ENCODE measurements at places on chromosomes 2 and 18.

GRCh38 chr2:215825707-215826106 lies 187.6 kb downstream of the MREG start:
- no peak for DNase-seq

DNA sequence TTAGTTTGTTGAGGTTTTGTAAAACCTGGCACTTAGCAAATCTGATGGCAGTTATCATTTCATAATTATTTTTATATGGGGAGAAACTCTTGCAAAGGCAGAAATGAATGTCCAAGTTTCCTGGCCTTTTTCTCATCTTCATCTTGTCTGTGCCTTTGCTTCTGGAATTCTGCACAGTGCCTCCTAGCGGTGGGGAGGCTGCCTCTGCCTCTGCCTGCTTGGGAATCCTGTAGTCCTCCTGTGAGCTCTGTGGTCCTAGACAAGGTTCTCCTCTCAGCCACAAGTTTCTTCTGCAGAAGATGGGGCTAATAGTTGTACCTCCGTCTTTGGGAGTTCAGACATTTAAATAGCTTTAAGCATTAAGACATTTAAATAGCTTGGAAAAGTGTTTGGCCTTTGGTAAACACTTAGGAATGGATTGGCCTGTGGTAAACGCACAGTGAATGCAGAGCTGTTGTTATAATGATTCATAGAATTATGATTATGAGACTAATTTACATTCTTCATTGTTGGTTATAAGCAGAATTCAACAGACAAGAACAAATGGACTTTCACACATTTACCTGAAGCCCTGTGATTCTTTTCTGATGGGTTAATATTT lies 101.2 kb downstream of the ZNF236 start:
- no peak for DNase-seq

GRCh38 chr2:74945788-74946331 lies 12.6 kb upstream of the POLE4 start:
- no peak for DNase-seq

GRCh38 chr2:75333646-75334045 lies 134.3 kb upstream of the TACR1 start:
- no peak for DNase-seq

GRCh38 chr2:44360749-44361329 lies 455 bp downstream of the PREPL start:
- DNase-seq = no peak

Data from activated CD8-positive, alpha-beta memory T cell treated with anti-CD3 and anti-CD28 coated beads for 4 hours (primary cell).